ENCODE measurements at places on chromosomes 2 and 18.

DNA sequence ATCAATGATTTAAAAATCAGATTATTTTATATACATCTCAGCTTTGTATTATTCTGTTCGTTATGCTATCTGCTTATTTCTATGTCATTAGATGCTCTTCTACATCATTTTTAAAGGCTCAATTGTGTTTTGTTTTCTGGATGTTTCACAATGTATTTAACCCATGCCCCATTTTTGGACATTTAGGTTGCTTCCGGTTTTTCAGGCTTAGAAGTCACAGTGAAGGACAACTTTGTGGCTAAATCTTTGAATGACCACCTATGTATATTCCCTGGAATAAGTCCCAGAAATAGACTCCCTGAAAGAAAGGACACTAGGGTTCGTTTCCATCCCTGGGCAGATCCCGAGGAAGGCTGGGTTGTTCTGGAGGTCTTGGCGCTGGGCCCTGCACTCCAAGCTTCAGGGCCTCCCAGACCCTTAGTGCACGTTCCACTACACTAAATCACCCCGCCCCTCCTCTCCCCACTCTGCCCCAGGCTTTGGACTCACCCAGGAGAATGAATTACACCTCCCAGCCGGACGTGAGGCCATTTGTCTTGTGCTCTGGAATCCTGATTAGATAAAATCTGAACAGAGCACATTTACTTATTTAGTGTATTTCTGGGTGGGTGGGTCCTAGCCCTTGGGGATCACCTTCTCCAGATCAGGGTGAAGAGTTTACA is 188.2 kb downstream of the ZFP36L2 start:
- no peak for DNase-seq

GRCh38 chr2:118858485-118859156 is 11.2 kb upstream of the EN1 start:
- DNase-seq: no peak

DNA sequence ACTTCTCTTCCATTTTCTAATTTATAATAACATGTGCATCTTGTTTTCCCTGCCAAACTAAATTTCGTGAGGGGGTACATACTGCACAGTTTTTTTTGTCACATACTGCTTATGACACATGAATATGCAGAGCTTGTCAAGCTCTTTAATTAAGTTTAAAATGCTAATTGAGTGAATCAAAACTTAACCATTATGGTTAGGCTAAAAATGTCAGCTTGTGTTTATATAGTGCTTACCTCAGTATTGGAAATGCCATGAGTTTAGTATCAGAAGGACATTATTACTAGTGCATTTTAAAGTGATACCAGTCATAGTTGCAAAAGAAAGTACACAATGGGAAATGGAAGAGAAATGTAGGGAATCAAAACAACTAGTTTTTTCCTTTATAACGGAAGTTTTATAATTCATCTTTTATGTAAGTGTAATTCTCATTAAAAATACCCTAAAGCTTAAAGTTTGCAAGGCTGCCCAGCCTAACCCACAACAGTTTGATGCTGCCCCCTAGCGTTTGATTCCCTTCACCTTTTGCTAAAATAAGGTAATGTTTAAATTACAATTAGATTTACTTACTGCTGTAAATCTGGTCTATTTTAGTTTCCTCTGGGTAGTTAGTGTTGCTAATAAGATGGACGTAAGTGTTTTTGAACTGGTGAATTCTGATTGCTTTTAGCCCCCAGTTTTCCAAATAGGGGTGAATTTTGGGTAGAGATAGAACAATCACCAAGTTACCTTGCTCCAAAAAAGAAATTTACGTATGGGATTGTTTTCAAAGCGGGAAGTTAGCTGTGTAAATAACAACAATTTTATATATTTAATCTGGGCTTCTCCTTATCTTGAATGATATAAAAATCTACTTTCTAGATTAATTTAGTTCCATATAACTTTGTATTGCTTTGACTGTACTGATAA is 3.2 kb downstream of the SLC39A10 start:
- DNase-seq: peak; percentile 78

- DNase-seq: no peak
Observed at GRCh38 chr2:60794271-60794863, 38.3 kb downstream of the PAPOLG start.

Measured in stimulated activated CD4-positive, alpha-beta T cell treated with anti-CD3 and anti-CD28 coated beads, TNF-alpha, amount 100 ng/mL, for 48 hours (primary cell).